Bronchus fibroblast of lung (primary cell): ENCODE measurements at places on chromosomes 1 and 21. TPM values are rescaled to one million over a fixed set of nuclear protein-coding genes. Genes with fewer than 3 reads are reported as not detected.

Gene TLCD4
- 0.30 and 0.84 TPM in 2 replicates for total RNA-seq

Gene UTS2
- 0.17 TPM in 1 of 2 replicates, not detected in the other for total RNA-seq

Gene SEMA4A
- total RNA-seq: 0.67 and 0.74 TPM in 2 replicates

Gene ERVH48-1
- not detected in 2 replicates for total RNA-seq

Gene SLC30A1
- total RNA-seq: 3.9 TPM in 2 replicates
